ENCODE measurements at places on chromosomes 2 and 18.

DNA sequence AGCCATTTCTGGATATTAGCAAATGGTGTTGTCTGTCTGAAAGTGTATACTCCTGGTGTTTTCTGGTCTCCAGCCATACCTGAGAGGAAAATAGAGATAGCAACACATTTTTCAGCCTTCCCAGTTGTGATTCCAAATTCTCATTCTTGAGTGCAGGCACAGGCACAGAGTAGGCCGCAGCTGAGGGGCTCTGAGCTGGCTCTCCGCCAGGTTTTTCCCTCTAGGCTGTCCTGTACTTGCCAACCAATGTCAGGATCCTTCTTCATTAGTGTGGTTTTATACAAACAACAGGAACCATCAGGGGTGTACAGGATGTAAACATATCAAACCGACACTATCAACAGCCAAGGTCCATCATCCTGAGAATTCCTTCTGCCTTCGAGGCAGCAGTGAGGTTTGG is 1733.6 kb upstream of the CELF4 start:
- no peak for DNase-seq

DNA sequence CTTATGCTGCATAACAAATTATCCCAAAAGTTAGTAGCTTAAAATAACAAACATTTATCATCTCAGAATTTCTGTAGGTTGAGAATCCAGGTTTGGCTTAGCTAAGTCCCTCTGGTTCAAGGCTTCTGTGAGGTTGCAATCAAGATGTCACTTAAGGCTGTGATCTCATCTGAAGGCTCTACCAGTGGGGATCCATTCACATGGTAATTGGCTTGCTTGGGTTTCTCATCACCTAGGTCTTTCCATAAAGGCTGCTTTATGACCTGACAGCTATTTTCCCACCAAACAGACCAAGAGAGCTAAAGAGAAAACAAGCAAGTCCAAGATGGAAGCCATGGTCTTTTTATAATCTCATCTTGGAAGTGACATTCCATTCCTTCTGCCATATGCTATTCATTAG is 137.3 kb downstream of the DTNA start:
- no peak for DNase-seq

- no peak for DNase-seq
Observed at GRCh38 chr2:40450066-40450795, 1.7 kb downstream of the SLC8A1 start.

DNA sequence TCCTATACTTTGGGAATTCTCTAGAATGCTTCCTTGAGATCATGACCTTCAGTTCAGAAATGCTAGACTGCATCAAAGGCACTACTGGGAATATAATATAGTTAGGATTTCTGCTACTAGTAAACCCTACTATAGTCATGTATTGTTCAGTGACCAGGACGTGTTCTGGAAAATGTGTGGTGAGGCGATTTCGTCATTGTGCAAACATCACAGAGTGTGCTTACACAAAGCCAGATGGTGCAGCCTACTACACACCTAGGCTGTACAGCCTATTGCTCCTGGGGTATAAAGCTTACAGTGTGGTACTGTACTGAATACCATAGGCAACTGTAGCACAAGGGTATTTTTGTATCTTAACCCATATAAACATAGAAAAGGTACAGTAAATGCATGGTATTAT is 13.0 kb downstream of the CXCR4 start:
- no peak for DNase-seq

- DNase-seq = peak; percentile 64
Observed at GRCh38 chr18:77134611-77135010, 2.0 kb upstream of the MBP start.

DNA sequence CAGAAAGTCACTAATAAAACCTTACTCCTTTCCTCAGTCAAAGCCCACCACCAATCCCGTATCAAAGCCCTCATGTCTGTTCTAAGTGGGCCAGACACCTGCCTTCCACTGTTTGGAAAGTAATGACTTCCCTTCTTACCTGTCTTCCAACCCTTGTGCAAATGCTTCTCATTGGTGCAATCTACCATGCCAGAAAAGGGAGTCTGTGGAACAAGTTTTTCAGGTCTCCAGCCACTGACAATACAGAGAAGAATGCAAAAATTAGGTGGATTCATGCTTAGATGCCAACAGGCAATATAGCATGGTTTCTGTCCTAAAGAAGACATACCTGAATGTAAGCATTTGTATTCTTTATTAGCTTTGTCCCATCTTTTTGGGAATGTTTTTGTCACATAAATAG is 1140.6 kb upstream of the LRRTM1 start:
- DNase-seq = no peak

DNA sequence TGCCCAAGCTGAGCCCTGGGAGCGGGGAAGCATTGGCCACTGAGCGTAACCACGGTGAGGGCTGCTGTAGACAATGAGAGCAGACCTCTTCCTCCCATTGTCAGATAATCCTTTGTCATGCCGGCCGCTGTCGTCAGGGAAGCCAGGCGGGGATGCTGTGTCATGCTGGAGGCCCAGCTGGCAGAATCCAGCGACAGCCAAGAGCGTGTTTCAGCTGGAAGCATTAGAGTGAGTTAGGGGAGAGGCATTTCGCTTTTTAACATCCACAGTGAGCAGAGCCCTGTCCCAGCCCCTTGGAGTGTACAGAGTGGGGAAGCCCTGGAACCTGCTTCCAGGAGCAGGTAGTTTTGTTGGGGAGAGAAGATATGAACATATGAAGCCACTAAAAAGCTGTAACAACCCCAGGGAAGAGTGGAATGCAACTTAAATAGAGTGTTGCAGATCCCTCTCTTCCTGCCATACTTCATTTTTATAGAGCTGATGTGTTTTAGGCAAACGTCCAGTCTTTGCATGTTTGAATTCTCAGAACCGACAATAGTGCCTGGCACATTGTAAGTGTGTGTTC is 7.0 kb downstream of the CTIF start:
- no peak for DNase-seq

DNA sequence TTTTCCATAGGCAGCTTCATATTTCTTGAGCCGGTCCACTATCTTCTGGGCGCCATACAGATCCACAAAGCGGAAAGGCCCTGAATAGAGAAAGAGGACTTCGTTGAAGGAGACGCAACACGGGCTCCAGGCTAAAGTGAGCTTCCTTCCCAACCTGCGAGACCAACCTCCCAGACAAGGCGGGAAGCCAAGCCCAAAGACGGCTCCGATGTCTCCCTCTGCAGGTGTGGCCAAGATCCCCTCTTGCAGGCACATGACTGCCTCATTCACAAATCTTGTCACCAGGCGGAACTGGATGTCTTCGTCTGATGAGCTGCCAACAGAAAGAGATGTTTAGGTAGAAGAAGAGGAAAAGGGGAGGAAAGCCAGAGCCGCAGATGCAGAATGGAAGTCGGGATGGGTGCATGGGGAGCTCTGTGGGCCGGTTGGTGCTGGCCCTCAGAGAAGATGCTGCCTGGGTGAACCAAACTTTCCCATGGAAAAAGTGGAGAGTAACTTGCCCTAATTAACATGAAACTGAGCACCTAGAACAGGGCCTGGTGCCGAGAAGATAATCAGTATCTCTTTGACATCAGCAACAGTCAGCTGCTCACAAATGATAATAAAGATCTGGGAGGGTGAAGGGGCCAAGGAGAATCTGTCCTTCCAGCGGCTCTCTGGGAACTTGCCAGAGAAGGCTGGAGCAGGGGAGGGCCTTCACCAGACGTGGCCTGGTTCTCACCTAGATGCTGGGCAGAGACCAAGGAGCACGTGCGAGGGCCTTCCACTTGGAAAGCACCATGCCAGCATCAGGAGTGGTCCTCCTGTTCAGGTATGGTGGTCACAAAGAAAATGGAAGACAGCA is 18.6 kb downstream of the GAREM2 start:
- no peak for DNase-seq

DNA sequence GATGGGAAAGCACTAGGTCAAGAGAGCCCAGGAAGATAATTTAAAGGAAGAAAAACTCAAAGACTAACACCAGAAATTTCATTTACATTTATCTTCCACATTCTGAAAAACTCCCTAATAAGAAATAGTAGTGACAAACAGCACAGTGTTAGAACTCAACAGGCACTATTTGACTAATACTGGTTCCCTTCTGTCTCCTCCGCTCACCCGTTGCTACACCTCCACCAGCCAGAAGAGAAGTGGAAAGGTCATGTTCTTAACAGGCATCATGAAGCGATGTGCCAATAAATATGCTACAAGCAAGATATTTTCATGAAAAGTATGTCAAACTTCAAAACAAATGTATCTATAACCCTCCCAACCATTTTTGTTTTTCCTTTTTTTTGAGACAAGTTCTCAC is 5.7 kb downstream of the ROCK1 start:
- no peak for DNase-seq
